Cortex of kidney (tissue), 1 donor: ENCODE measurements at places on chromosomes 3 and 15.

- DNase-seq: no peak
Observed at GRCh38 chr15:29430831-29431230, 161.2 kb upstream of the NSMCE3 start.

DNA sequence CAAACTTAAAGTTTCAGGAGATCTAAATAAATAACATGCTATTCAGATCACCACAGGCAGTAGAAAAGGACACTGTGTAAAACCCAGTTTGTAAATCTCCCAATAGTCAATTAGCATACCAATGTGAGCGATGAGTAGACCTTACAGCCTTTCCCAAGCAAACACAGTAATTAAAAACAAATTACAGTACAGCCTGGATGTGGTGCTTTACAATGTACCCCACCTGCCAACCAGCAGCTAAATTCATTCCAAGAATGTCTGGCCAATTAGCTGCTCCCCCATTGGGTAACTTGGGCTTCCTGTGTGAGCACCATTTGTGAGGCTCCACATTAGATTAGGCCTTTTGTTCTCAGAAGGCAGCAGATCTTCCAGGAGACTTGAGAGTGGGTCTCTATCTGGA is 635.0 kb downstream of the TBL1XR1 start:
- no peak for DNase-seq

DNA sequence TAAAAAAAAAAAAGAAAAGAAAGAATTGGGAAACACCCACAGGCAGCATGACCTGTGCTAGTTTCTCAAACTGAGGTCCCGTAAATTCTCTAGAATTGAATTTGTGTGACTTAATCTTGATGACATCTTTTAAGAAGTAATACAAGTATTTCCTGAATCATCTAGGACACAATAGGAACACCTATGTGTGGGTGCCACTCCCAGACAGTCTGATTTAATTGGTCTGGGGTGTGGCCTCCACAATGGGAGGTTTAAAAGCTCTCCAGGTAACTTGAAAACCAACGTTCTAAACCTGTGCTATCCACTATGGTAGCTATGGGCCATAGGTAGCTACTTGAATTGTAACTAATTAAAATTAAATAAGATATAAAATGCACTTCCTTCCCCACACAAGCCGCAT is 28.1 kb downstream of the CFAP92 start:
- no peak for DNase-seq

GRCh38 chr3:31103623-31104180 is 209.2 kb upstream of the GADL1 start:
- DNase-seq: no peak

- no peak for DNase-seq
Observed at GRCh38 chr15:55513152-55513551, 5.1 kb upstream of the DNAAF4 start.

GRCh38 chr3:71207632-71208031 is 375.9 kb downstream of the FOXP1 start:
- no peak for DNase-seq

DNA sequence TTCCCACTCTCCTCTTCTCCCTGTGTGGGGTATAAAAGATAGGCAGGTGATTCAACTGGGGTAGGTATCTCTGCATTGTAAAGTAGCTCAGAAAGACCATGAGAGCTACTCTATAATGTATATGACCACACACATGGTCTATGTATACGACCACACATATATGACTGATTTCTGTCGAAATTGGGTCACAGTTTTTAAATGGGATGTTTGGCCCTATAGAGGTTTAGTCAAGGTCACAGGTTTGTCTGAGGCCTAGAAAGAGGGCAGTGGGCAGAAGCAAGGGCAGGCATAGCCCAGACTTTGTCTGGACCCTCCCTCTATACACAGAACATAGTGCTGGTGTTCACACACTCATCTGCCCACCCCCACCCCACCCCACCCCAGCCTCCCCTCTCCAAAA is 4.4 kb downstream of the LAMP3 start:
- no peak for DNase-seq

- DNase-seq: no peak
Observed at GRCh38 chr3:147341727-147342126, 64.6 kb downstream of the ZIC4 start.

- no peak for DNase-seq
Observed at GRCh38 chr15:83716605-83717004, 62.7 kb downstream of the ADAMTSL3 start.

DNA sequence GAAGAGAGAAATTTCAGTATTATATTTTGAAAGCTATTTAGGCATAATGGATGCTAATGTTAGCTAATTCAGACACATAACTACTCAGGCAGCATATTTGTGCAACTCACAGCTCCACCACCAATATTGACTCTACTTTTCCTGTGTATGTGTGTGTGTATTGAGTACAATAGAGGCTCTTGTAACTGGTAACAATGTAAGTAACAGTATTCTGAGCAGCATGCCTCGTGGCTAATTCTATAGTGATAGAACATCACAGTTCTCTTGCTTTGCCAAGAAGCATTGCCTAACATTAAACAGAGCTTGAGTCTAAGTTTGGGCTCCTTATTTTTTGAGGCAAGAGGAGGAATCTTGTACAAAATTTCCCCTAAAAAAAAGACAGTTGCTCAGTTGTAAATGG is 98.6 kb upstream of the ARHGEF26 start:
- DNase-seq: no peak
